Stimulated activated CD8-positive, alpha-beta memory T cell treated with anti-CD3 and anti-CD28 coated beads, Interleukin-15, amount 100 ng/mL, for 1 hour (primary cell): ENCODE measurements at places on chromosomes 11 and 22.

- no peak for DNase-seq
Measured at GRCh38 chr22:18130018-18130417, 19.4 kb downstream of the TUBA8 start.

DNA sequence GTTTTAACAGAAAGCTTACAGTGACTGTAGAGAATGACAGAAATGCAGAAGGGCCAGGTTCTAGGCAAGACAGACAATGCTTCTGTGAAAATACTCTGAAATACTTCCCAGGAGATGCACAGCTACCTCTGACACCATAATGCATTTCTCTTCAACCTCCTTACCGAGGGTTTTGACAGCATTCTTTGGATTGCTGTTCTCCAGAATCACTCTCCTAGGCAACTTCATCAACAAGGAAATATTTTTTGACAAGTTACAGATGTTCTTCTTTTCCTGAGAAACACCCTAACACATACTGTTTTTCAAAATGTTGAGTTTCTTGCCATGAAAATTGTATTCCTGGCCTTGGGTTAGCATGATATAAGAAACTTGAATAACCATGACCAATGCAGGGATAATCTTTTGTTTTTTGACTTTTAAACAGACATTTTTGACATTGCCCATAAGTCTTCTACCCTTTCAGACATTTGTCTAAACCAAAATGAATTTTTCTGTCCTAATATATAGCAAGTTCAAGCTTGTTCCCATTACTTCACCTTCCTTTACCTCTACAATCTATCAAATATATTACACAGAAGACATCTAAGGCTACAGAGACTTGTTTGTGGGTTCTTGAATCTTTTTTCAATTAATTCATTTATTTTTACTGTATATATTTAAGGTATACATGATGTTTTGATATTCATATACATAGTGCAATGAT lies 108.1 kb downstream of the CCDC34 start:
- DNase-seq: no peak

- no peak for DNase-seq
Measured at GRCh38 chr11:114082415-114082748, 22.9 kb downstream of the ZBTB16 start.

GRCh38 chr11:534396-535209 lies 773 bp downstream of the HRAS start:
- no peak for DNase-seq

GRCh38 chr22:27679176-27679575 lies 122.4 kb downstream of the MN1 start:
- no peak for DNase-seq

GRCh38 chr11:85699957-85700741 lies 14.2 kb upstream of the CCDC89 start:
- no peak for DNase-seq

DNA sequence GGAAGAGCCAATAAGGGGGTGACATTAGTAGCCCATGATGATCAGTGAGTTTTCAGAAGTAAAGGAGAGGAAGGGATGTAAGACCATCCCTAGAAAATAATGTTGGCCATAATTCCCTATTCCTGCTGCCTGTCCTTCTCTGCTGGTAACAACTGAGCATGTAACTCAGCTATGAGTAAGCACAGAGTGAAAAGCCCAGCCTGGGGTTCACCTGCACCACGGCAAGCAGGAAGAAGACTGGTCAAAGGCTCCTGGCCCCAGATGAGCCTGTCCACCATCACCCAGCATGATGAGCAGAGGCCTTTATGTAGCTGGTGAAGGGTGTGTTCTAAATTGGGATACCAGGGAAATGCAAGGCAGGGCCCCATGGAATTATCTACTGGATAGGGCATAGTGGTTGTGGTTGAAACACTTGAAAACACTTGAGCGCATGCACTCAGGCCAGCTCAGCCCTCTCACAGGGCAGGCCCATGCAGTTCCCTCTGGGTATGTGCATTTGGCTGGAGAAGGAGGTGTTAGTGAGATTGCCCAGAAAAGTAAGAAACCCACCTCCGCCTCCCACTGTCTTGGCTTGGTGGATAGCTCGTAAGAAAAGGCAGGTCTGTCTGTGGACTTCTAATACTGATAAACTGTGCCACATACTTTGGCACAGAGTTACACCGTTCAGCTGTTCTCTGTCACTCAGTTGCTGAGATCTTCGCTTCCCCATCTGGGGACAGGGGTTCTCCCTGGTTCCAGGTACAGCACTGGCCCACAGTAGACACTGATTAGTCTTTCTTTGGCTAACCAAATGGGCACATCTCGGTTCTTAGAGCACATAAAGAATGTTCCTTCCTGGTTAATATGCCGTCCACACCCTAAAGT lies 86.8 kb downstream of the AMOTL1 start:
- no peak for DNase-seq

DNA sequence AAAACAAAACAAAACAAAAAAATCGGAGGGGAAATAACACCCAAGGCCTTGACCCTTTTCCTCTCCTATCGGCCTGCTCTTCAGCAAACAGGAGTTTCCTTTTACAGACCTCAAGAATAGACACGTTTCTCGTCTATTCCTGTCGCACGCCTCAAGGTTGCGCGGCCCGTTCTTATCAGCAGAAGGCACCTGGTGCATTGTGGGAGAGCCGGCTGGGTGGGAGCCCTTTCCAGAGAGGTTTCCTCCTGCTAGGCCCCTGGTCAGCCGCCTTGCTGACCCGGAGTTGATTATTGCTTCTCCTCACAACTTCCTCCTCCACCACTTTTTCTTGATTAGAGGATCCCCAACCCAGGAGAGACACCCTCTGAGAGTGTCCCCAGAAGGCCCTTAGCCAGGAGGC lies 497.3 kb downstream of the MIAT start:
- DNase-seq: no peak

GRCh38 chr11:17697175-17697949 lies 22.0 kb upstream of the MYOD1 start:
- DNase-seq: no peak

DNA sequence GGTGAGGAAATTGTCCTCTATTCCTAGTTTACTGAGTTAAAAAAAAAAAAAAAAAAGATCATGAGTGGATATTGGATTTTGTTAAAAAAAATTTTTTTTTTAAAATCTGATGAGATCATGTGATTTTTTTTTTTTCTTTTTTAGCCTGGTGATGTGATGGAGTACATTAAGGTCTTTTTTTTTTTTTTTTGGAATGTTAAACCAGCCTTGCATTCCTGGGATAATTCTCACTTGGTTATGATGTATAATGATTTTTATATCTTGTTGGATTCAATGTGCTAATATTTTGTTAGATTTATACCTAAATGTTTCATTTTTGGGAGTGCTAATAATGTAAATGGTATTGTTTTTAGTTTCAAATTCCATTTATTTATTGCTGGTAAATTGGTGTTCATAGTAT lies 43.3 kb downstream of the DDX10 start:
- DNase-seq: no peak

GRCh38 chr11:67680696-67681470 lies 6.5 kb upstream of the ALDH3B2 start:
- no peak for DNase-seq

DNA sequence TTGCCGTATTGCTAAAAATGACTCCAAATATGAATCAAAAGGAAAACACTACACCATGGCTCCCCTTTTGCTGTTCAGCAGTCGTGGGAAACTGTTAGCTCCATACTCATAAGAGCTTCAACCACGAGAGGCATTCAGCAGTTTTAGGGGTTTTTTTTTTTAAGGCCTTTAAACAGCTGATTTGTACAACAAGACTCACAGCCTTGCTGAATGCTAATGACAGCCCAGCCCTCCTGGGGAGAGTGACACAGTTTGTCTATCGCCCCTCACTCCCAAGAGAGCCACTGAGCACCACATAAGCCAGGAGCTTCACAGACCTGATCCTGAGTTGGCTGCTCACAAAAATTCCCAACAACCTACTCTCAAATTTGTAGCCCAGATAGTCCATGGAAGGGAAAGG lies 32.4 kb downstream of the GALNT18 start:
- no peak for DNase-seq

DNA sequence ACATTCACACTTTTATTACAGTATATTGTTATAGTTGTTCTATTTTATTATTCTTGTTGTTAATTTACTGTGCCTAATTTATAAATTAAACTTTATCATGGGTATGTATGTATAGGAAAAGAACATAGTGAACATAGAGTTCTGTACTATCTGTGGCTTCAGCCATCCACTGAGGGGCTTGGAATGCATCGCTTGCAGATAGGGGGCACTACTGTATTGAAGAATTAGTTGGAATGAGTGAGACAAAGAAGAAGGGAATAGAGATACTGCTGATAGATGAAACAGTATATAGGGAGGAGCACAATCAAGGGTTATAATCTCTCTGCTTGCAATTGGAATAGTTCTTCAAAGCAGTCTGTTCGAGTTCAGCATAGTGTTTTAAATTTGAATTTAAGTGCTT lies 432.2 kb downstream of the RAB38 start:
- DNase-seq: no peak

- DNase-seq: no peak
Measured at GRCh38 chr22:19430890-19431541, 517 bp downstream of the HIRA start.

DNA sequence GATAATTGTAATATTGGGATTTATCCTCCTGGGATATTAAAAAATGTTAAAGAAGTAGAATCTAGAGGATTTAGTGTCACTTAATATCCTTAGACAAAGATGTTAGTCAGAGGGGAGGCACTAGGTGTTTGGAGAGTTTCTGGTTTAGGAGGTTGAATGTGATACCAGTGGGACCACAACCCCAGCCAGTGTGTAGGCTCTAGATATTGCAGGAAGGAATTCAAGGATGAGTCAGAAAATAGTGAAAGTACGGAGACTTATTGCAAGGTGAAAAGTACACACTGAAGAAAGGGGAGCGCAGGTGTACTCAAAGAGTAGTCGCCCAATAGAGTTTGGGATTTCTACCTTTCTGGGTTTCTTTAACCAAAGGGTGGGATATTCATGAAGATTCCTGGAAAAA lies 5.7 kb upstream of the TMEM41B start:
- DNase-seq: no peak

GRCh38 chr11:71301858-71302533 lies 49.6 kb upstream of the SHANK2 start:
- no peak for DNase-seq

GRCh38 chr11:45896422-45896984 lies 10.6 kb downstream of the FREY1 start:
- DNase-seq: no peak

GRCh38 chr11:61071208-61071681 lies 31.0 kb upstream of the CD5 start:
- no peak for DNase-seq

- DNase-seq: no peak
Measured at GRCh38 chr11:47410370-47411264, 2.2 kb downstream of the SLC39A13 start.

DNA sequence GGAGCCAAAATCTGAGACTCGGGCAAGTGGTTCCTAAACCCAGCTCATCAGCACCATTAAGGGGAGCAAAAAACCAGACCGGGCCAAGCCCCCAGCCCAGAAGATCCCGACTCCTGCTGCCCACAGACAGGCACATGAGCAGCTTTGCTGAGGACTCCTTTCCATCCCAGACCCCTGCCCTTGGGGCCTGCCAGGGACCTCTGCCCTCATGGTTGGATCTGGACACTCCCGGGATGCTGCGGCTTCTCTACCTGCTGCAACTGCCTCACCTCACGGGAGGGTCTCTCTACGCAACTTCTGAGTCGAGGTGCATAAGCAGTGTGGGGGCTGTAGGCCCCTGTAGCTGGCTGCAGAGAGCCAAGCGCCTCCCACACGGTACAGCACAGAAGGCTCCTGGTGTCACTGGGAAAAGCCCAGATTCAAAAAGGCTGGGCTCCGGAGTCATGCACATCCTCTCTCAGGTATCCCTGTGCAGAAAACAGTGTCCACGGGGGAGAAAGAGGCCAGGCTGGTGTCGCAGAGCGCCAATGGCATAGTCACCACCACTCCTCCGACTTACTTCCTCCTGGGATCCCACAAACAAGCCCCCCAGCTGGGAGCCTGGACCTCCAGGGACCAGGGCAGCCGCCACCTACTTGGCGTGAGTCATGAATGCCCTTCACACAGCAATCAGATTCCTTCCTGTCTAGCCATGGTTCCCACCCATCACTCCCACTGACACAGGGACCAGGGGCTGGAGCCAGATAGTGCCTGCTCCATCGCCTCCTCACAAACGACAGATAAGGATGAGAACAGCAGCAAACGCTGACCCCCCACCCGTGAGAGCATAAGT lies 122.1 kb downstream of the BCR start:
- no peak for DNase-seq

- no peak for DNase-seq
Measured at GRCh38 chr11:47524291-47524874, 28.5 kb downstream of the CELF1 start.

DNA sequence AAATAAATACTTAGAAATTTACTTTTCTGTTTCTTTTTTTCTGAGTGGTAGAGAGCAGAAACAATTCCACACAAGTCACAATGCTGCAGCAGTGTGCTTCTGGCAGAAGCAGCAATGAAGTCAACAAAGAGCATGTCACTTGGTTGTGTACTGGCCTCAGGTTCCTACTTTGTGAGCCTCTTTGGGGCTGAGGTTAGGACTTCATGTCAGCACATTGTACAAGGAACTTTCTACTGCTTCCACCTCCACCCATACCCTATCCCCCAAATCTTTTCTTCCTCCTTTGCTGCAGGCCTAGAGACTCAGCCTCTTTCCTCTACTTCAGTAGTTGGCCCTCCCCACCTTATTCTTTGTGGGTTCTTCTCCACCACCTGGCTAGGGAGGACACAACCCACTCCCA lies 252.7 kb upstream of the PITPNB start:
- no peak for DNase-seq

DNA sequence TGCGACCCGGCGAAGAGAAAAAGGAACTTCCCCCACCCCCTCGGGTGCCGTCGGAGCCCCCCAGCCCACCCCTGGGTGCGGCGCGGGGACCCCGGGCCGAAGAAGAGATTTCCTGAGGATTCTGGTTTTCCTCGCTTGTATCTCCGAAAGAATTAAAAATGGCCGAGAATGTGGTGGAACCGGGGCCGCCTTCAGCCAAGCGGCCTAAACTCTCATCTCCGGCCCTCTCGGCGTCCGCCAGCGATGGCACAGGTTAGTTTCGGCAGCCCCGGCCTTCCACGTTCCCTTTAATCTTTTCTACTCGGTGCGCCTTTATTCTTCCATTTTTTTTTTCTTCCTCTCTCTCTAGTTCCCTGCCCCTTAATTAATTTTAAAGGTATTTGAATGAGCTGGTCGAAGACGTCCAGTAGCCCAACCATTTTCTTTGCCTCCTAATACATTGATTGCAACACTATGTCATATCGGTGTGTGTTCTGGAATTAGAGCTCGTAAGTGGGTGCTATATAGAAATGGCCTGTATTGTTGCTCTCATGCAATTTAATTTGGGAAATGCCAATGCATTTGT lies 537 bp downstream of the EP300 start:
- no peak for DNase-seq

DNA sequence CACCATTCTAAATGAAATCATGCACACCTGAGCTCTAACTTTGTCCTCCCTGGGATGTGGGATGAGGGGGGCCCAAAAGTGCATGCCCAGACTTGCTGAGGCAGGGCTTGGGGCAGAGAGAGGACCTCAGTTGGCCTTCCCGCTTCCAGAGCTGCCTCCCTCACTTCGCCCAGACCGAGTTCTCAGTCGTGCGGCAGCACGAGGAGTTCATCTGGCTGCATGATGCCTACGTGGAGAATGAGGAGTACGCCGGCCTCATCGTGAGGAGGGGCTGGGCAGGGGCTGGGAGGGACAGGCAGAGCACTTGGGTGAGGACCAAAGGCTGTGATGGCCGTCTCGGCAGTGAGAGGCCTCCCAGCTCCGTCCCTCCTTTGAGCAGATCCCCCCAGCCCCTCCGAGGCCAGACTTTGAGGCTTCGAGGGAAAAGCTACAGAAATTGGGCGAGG lies 8.2 kb downstream of the CFL1 start:
- no peak for DNase-seq
